ENCODE measurements at places on chromosomes 2 and 18.

DNA sequence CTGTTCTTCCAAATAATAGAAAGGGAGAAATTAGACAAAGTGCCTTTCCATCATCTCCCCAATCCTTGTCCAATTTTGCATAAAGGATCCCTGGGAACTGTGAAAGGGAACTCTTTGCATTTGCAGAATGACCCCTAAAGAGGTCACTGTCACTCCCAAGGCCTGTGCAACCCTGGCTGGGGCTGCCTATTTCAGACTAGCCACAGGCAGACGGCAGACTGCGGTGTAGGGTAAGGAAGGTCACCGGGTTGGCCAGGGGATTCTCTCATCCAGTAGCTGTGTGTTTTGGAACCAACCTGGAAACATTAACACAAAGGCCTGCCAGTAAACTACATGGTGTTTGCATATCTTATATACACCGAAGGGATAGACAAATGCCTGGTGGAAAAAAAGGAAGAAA is 818.7 kb downstream of the BCL11A start:
- no peak for DNase-seq

GRCh38 chr2:183543222-183543621 is 419.0 kb downstream of the NUP35 start:
- DNase-seq: no peak

DNA sequence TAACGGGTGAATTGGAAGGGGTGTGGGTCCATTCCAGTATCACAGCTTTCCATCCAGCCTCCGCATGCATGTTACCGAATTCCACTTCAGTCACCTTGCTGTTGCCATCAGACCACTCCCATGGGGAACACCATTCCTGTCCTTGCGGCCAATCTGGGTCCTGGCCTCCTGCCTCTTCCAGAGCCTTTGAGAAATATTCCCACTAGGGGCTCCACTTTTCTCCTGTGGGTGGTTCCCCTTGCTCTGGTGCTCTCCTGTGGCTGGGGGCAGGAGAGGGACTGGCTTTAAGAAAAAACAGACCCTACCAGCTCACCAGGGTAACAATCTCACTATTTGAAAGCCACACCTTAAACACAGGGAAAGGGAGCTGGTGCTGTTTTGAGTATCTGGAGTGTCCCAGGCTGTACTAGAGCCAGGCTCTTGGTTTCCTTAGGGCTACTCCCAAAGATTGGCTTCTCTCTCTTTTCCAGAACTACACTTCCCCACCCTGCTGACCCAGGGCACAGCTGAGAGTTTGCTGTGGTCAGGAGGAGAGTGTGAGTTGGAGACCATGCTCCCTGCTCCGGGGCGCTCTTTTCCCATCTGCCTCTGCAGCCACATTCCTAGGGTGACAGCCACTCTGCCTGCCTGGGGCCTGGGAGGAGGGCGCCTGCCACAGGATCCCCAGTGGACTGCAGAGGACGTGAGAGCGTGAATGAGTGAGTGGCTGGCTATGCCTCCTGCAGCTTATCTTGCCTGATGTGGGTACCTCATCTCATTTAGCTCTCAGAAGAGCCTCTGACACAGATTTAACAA is 460.8 kb upstream of the HS6ST1 start:
- DNase-seq: no peak

DNA sequence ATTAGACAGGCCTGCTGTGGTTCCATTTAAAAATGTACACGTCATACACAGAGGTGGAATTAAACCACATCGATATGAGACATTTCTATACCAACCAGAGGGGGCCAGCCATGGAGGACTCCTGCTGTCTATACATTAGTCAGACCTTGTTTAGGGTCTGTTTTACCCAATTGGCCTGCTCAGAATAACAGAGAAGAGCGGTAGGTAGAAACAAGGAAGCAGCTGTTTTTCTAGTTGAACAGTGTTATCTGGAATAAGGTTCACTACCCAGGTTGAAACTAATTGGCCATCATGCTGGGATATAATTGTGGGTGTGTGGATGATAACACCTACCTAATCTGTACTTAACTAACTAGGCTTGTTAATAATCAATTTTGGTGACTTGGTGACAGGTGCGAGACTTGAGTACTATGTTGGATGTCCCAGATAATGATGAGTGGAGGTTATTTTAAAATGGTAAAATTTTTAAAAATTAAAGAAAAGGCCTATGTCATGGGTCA is 47.5 kb downstream of the RHBDD1 start:
- no peak for DNase-seq

DNA sequence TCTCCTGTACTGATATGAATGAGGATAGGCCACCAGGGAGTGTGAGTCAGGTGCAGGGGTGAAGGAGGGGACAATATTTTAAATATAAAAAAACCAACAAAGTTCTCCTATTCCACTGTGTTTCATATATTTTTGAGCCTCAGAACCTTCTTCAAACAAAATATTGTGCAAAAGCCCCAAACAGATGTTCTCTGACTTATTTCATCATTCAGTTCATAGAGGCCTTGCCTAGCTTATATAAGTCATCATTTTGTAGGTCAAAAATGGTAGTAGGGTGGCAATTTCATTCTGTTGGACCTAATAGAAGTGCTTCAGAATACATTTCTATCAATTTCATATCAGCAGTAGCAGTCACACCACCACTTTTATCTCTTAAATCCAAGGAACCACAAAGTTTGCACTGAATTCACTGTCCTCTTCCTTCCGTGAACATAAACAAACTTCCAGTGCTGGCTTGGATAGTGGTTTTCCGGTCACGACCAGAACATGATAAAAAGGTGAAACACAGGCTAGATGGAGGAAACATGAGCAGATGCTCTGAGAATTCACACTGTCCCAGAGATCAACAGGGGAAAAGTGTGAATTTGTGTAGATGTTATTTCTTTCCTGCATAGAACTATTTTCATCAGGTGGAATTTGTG is 99.1 kb downstream of the EN1 start:
- DNase-seq: no peak

DNA sequence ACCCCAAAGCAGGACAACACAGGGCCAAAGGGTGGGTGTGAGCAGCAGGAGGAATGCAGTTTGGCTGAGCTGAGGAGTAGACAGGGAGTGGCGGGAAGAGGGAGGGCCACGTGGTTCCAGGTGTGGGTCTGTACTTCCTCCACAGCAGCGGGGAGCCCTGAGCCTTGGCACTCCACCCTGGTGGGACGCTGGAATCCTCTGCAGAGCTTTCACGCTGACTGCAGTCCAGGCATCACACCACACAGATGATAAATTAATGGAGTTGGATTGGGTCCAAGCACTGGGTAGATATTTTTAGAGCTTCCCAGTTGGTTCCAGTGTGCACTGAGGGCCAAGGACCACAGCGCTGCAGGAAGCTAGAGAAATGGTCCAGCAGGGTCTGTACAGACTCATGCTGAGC is 67.0 kb upstream of the TMEM200C start:
- DNase-seq: no peak

- no peak for DNase-seq
Measured at GRCh38 chr2:240465268-240465764, 29.9 kb downstream of the GPC1 start.

DNA sequence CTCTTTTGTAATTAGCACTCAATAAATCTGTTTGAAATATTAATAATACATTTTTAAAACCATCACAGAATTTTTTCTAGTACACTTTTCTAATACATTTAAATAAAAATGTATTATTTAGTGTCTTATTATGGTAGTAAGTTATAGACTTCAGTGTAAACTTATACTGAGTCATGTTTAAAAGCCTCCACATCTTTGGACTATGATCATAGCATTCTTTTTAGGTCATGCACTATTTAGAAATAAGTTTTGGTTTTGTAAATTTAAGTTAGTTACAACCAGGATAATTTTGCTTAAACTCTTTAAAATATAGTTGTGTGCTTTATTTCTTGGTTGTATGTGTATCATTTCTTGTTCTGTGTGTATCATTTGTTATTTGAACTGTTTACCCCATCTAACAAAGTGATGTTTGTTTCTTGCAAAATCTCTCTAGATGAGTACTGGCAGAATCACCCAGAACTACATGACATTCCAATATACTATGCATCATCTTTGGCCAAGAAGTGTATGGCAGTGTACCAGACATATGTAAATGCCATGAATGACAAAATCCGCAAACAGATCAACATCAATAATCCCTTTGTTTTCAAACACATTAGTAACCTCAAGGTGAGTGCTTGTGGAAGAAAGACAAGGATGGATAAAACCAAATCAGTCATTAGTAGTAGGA is 16.7 kb downstream of the CPSF3 start:
- no peak for DNase-seq

DNA sequence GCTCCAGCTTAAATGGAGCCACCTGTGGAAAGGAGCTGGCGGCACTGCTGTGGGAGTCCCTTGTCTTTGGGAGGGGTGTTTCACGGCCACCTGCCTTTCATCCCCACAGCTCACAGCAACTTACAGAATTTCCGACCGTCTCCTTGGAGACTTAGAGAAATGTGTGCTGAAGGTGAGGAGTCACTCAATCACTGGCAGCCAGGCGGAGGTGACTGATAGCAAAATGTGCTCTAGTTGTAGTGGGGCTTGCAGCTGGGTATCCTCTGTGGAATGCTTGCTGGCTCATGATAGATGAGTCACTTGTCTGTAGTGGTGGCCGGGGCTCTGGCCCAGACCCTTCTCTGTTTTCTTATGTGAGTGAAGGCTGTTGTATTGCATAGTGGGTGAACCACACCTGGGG is 110.7 kb downstream of the SH3RF3 start:
- no peak for DNase-seq

- DNase-seq: no peak
Measured at GRCh38 chr2:19893520-19894133, 8.2 kb downstream of the TTC32 start.

- DNase-seq: no peak
Measured at GRCh38 chr2:210593166-210593565, 36.8 kb downstream of the CPS1 start.

GRCh38 chr2:199875400-199875799 is 24.4 kb upstream of the FTCDNL1 start:
- DNase-seq: no peak

GRCh38 chr2:174774886-174775285 is 10.6 kb upstream of the CHRNA1 start:
- DNase-seq: no peak

GRCh38 chr2:96540136-96540535 is 3.6 kb downstream of the ARID5A start:
- DNase-seq: no peak

GRCh38 chr2:70903641-70904340 is 31.9 kb upstream of the ATP6V1B1 start:
- no peak for DNase-seq

DNA sequence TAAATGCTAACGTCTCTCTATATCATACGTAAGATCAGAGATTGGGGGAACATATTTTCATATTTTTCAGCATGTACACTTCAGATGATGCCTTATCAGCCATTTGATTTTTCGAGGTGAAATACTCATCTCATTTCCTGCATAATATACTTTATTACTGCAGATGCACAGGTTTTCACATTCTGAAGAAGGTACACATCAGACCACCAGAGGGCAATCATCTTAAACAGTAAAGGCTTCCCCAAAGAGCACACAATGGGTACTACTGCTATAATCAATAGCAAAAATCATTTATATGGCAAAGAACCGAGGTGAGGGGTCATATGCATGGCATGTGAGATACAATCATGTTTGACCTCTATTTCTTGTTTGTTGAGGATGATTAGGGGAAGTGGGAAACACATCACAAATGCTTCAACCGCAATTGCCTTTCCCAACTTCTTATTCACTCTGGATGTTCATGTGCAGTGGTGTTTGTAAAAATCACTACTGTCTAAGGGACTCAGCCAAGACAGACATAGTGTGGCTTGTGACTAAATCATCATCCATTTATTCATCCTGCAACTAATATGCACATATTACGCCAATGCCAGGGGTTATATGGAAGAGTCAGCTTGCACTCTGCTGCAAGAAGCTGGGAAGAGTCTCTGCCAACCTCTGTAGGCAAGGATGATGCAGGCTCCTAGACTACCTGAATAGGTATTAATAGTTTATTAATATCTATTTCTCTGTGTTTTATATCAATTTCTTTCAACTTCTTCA is 118.7 kb downstream of the EPB41L3 start:
- peak; percentile 24 for DNase-seq

- DNase-seq: no peak
Measured at GRCh38 chr2:23603581-23603980, 218.6 kb downstream of the KLHL29 start.

GRCh38 chr2:146161256-146161882 is 1641.5 kb upstream of the ZEB2 start:
- DNase-seq: no peak

DNA sequence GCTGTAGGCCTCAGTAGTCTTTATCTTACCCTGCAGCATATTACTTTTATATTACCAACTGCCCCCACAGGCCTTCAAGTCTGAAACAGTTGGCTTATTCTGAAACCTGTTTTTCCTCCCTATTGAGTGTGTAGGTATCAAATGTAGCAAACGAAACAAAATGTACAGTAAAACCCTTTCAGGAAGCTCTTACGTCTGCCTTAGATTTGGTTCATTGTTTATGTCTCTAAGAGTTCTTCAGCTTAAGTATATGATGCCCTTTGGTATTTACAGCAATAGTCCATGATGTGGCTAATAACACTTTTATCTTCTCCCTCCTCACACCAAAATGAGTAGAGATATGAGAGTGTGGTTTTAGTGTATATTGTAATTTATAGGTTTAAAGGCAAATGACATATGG is 108.8 kb downstream of the DOCK10 start:
- no peak for DNase-seq

- DNase-seq: no peak
Measured at GRCh38 chr2:54676656-54677055, 46.8 kb upstream of the EML6 start.

DNA sequence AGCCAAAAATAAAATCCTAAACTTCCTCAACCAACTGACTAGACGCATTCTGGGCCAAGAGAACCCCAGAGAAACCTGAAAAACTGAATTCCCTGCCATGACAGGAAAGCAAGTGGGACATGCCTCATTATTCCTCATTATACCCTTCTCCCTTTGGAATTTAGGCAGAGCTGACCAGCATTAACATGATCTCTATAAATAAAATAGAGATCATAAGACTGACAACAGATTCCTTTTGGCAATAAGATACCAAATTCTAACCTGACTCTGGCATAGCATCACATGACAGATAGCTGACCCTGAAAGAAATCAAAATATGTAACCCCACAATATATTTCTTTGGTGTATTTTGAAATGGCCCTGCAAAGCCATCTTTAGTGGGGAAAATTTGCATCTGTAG is 277.8 kb upstream of the SLC14A2 start:
- DNase-seq: no peak

DNA sequence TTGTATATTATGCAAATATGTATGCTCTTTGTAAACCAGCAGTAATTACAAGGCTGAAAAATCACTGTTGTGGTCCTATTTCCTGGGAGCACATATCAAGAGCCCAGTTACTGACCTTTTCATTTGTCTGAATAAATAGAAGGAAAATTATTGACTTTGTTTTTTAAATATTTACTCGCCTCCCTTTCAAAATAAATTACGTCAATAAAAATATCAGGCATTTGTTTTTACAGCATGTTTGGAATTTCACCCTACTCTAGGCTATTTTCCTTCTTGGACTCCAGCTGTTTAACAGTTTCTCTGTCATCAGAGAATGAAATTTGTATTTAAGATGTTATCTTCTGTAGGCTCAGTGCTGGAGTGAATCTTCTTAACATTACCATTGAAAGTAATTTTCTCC is 59.9 kb upstream of the LRATD1 start:
- no peak for DNase-seq

GRCh38 chr2:194610297-194610696 is 1046.7 kb upstream of the SLC39A10 start:
- DNase-seq: no peak

Data from CD4-positive, alpha-beta T cell treated with Interleukin-2 at 100 ng/mL for 4 hours (primary cell).